Endodermal cell (in vitro differentiated cells): ENCODE measurements at places on chromosomes 3 and 15. TPM values are rescaled to one million over a fixed set of nuclear protein-coding genes. Genes with fewer than 3 reads are reported as not detected.

- no peak for DNase-seq
Measured at GRCh38 chr3:71902258-71903111, 117.5 kb upstream of the PROK2 start.

GRCh38 chr3:126180477-126181397, at the start of gene ALDH1L1:
ALDH1L1 (minus strand) TSS chr3:126180586; CDS start chr3:126160979, 19,607 bp downstream.
- DNase-seq: peak; percentile 92

- DNase-seq: peak; percentile 90
Measured at GRCh38 chr15:69939513-69940440, 157.9 kb downstream of the TLE3 start.

GRCh38 chr3:48960841-48961413, 29.1 kb upstream of the P4HTM start:
- peak; percentile 5 for DNase-seq

DNA sequence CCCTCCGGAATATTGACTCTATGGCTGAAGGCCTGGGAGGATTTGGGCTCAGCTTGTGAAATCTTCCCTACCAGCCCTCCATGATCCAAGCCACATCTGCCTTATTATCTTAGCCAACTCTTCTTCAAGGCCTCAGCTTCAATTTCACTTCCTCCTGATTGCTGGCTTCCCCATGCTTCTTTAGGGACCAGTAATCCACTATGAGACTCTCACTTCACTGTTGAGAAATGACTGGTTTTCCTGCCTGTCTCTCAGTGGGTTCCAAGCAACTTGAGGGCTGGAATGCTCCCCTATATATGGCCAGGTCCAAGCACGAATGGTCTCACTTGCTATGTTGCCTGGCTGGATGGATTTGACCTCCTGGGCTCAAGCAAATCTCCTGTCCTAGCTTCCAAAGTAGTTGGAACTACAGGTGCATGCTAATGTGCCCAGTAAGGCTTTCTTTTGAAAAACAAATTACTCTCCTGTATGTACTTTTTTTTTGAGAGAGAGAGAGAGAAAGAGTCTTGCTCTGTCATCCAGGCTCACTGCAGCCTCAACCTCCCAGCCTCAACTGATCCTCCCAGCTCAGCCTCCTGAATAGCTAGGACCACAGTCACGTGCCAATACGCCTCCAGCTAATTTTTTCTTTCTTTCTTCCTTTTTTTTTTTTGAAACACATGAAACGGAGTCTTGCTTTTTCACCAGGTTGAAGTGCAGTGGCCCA, 7.9 kb upstream of the PIK3CB start:
- no peak for DNase-seq

- DNase-seq: no peak
Measured at GRCh38 chr3:133655731-133656515, 5.8 kb downstream of the TOPBP1 start.

GRCh38 chr3:172236771-172237742, 197.7 kb downstream of the FNDC3B start:
- no peak for DNase-seq

- no peak for DNase-seq
Measured at GRCh38 chr3:66179793-66180192, 41.0 kb upstream of the SLC25A26 start.

GRCh38 chr3:52967398-52967797, 70.0 kb upstream of the STIMATE start:
- no peak for DNase-seq

GRCh38 chr3:38130631-38131065, 6.3 kb downstream of the ACAA1 start:
- no peak for DNase-seq

DNA sequence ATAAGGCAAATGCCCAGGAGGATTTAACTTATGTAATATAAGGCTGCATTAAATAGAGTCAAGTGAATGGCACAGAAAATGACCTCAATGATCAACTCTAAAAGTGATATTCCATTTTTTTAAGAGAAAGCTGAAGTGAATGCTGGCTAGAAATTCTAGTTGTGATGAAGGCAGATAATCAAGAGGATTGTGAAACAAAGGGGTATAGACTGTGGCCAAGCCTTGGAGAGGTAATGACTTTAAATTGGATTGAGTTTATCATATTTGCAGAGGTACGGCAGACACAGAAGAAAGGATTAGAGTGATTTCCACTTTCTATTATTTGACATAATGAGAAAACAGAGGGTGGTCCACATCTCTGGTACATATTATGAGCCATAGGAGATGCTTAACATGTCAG, 269.2 kb downstream of the MECOM start:
- no peak for DNase-seq

DNA sequence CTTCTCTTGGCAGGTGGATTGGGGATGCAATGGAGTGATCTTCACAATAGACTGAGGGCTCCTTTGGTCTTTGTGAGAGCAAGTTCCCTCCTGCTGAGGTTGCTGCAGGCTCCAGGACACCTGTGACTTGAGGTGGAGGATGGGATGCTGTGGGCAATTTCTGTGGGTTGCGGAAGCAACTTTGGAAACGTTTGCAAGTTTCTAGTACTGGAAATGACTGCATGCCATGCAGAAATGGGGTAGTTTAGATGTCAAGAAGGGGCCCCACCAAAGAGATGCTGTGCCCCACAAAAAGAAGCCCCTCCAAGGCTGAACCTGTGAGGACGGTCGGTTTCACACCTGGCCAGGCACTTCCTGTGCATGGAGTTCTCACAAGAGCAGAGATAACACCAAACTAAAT, 80.4 kb upstream of the XCR1 start:
- DNase-seq: no peak

MANF gene
- total RNA-seq: 225 and 234 TPM in 2 replicates

FGF12 gene
- 22.9 and 23.6 TPM in 2 replicates for total RNA-seq

ZNF662 gene
- total RNA-seq: not detected in 3 replicates

BCHE gene
- 0.79 TPM in 2 replicates for total RNA-seq

WDR49 gene
- total RNA-seq: 1.2 and 1.6 TPM in 2 replicates
